ENCODE measurements at places on chromosomes 5 and 9. TPM values are rescaled to one million over a fixed set of nuclear protein-coding genes. Genes with fewer than 3 reads are reported as not detected.
A peak's percentile ranks its signal among the peaks of the same experiment; 100 is the strongest.

DNA sequence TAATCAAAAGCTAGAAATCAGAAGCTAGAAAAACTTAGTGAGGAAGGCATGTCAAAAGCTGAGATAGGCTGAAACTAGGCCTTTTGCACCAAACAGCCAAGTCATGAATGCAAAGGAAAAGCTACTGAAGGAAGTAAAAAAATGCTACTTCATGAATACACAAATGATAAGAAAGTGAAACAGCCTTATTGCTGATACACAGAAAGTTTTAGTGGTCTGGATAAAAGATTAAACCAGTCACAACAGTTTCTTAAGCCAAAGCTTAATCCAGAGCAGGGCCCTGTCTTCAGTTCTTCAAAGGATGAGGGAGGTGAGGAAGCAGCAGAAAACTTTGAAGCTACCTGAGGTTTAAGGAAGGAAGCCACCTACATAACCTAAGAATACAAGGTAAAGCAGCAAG is 102.5 kb upstream of the SH3GL2 start:
- DNase-seq = no peak

DNA sequence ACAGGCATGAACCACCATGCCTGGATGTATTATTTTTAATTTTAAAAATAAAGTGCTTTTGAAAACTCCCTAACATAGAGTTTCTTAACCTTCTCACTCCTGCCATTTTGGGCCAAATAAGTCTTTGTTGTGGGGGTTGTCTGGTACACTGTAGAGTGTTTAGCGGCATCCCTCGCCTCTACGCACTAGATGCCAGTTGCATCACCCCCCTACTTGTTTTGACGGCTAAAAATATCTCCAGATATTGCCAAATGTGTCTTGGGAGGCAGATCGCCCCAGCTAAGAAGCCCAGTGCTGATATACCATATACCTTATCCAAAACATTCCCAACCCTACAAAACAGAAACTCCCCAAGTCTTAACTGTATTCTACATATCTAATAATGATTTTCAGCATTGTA is 54.6 kb downstream of the SCAI start:
- no peak for DNase-seq

- peak; percentile 1 for DNase-seq
These were observed 933.8 kb upstream of the DMAC1 start for GRCh38 chr9:8733131-8733954.

DNA sequence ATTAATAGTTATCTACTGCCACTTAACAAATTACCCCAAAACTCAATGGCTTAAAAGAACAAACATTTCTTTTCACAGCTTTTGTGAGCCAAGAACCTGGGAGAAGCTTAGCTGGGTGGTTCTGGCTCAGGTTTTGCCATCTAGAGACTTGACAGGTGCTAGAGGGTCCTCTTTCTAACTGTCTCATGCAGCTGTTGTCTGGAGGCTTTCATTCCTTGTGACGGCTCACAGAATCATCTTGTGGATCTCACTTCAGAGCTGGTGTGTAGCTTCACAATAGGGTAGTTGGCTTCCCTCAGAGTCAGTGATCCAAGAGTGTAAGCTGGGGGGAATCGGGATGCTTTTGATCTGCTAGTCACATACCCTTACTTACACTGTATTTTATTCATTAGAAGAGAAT is 81.2 kb upstream of the APC start:
- no peak for DNase-seq

DNA sequence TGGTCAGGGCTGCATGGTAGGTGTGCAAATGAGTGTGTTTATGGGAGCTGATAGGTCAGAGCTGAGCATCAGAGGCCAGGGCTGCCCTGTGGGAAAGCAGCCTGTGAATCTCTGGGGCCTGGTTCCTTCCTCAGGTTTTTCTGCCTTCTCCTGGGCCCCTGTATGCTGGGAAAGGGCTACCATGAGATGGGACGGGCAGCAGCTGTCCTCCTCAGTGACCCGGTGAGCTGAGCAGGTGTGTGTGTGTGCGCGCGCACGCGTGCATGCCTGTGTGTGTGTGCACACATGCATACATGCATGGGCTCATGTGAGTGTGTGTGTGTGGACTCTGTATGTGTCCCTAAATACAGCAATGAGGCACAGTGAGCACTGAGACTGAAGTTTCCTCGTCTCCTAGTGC is 2.3 kb downstream of the SLC4A9 start:
- DNase-seq = no peak

GRCh38 chr9:91761362-91761761 is 188.7 kb downstream of the ROR2 start:
- no peak for DNase-seq

DNA sequence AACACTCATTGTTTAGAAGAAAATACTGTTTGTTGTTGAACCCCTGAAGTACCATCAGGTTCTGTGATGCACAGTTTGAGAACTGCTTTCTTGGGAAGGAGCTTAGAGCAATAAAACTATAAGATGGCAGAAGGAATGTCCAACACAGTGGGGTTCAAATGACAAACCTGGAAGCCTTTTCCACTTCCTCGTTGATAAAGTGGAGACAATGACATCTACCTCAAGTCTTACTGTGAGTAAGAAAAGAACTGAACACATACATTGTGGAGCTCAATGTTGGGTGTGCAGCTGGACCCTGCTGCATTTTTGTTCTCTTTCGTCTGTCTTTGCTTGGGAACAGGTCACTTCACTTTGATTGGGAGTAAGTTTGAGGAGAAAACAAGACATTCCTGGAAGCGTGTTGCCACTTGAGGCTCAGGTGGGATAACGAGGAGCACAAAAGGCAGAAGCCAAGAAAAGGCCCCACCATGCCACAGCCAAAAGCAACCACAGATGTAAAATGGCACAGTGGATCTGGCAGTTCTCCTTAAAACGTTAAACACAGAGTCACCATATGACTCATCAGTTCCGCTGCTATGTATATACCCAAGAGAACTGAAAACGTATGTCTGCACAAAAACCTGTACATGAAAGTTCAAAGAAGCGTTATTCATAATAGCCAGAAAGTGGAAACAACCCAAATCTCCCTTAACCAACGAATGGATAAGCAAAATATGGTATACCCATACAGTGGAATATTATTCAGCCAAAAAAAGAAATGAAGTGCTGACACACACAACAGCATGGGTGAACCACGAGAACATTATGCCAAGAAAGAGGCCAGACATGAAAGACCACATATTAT is 42.9 kb upstream of the SUB1 start:
- peak; percentile 13 for DNase-seq

DNA sequence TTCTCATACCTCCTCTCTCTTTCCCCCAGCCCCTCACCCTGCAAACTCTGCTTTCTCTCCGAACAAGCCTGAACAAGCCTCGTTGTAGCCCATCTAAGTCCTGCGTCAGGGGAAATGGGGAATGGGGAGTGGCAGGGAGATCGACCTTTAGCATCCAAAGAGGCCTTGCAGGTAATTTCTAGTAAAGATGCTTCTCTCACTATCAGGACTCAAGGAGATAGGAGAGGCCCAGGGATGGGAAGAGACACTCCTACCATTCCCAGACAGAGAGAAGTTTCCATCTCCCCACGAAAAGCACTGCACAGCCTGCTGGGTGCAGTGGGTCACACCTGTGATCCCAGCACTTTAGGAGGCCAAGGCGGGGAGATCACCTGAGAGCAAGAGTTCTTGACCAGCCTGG is 44.4 kb upstream of the CTNNA1 start:
- no peak for DNase-seq

- no peak for DNase-seq
These were observed 11.2 kb downstream of the AK8 start for GRCh38 chr9:132866898-132867297.

GRCh38 chr5:107424491-107424890 is 246.2 kb downstream of the EFNA5 start:
- DNase-seq = no peak

- DNase-seq = no peak
These were observed 95.5 kb downstream of the LMX1B start for GRCh38 chr9:126709241-126709640.

GRCh38 chr5:160466116-160466515 is 44.5 kb downstream of the PTTG1 start:
- no peak for DNase-seq

DNA sequence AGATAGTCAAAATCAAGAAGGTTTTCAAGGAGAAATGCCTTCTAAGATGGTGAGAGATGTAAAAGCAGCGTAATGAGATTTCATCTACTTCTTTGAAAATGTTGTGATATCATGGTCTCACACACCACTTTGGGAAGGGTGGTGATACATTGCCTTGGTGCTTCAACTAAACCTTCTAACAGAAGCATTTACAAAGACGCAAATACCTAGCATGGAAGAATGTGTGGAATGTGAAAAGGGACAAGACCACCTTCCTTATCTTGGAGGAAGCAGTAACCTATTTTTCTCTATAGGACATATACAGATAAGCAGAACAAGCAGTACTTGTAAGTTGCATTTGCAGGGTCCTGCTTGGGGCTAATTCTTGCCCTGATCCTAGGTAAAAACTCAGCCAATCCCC is 38.8 kb downstream of the PCA3 start:
- no peak for DNase-seq

DNA sequence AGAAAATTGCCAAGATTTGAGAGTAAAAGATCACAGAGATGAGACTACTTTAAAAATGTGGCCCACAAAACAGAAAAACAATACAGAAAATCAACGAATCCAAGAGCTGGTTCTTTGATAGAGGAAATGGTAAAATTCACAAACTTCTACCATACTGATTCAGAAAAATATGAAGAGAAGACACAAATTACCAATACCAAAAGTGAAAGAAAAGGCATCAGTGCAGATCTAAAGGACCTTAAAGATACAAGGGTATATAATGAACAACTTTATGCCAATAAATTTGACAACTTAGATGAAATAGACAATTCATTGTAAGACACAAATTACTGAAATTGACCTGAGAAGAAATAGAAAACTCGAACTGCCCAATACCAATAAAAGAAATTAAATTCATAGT is 24.4 kb upstream of the SLC1A1 start:
- DNase-seq = no peak

GRCh38 chr9:121607434-121608167 is 43.8 kb upstream of the DAB2IP start:
- DNase-seq = no peak

- DNase-seq = no peak
These were observed 80.8 kb upstream of the IER5L start for GRCh38 chr9:129258823-129259301.

GRCh38 chr5:74028976-74029375 is 403.0 kb downstream of the ARHGEF28 start:
- no peak for DNase-seq

- DNase-seq = no peak
These were observed 305.6 kb downstream of the DOCK8 start for GRCh38 chr9:520302-520701.

- no peak for DNase-seq
These were observed 23.5 kb upstream of the TMEM174 start for GRCh38 chr5:73149540-73149939.

DNA sequence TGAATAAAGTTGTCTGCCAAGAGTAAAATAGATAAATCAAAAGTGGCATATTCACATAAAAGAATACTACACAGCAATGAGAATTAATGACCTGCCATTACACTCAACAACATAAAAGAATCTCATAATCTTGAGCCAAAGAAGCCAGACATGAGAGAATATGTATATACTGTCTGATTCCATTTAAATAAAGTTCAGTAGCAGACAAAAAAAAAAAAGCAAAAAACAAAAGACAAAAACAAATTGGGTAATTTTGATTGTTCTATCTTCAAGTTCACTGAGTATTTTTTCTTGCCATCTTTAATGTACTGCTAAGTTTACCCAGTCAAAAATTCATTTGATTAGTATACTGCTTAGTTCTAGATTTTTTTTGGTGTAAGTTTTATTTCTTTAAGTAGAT is 87.9 kb upstream of the TRPC7 start:
- no peak for DNase-seq

DNA sequence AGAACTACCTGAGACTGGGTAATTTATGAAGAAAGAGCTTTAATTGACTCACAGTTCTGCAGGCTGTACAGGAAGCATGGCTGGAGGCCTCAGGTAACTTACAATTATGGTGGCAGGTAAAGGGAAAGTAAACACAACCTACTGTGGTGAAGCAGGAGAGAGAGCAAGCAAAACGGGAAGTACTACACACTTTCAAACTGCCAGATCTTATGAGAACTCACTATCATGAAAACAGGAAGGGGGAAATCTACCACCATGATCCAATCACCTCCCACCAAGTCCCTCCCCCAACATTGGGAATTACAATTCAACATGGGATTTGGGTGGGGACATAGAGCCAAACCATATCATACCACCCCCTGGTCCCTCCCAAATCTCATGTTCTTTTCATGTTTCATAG is 58.7 kb upstream of the GPR151 start:
- no peak for DNase-seq

GRCh38 chr5:71454913-71455312 is 538 bp upstream of the BDP1 start:
- no peak for DNase-seq

GRCh38 chr9:75471549-75472114 is 383.3 kb downstream of the OSTF1 start:
- DNase-seq = no peak

DNA sequence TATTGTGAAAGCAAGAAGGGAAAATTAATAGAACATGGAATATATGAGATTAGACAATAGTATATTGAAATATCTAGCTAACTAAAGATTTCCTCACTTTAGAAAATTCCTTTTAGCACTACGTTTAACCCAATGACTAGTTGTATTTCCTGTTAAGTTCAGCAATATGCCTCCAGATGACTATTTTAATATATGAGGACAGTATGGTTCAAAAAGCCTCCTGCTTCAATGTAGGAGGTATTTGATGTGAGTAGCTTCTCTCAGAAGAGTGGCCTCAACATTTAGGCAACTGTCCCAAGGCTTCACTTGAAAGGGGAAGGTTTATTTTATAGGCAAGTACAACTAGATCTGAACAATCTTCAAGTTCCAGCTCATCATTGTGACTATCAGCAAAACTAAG is 2.0 kb upstream of the MEF2C start:
- no peak for DNase-seq

- no peak for DNase-seq
These were observed 40.3 kb downstream of the SLC24A2 start for GRCh38 chr9:19748278-19749126.

- peak; percentile 71 for DNase-seq
These were observed 26.2 kb downstream of the WWC1 start for GRCh38 chr5:168317521-168318147.

DNA sequence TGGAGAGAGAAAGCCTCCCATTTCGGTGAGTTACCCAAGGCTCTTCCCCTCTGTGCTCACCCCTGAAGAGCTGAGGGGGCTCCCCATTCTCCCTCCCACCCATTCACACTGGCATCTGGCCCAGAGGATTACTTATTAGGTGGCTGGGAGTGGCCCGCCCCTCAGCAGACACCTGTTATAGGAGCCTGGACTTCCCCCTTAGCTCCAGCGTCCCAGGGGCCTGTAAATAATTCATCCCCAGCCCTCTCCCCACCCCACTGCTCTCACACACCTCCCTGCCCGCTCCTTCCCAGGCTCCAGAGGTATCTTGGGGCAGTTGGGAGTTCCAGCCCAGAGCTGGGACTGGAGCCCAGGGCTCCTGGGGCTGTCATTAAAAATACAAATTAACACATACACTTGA is 11.6 kb upstream of the SLC6A7 start:
- no peak for DNase-seq

The FOXD4L5 gene
- total RNA-seq = not detected

The LHX3 gene
- total RNA-seq = not detected

The PRDM9 gene
- total RNA-seq = not detected

The ADAMTS2 gene
- total RNA-seq = 141 TPM

The SPATA31D4 gene
- not detected for total RNA-seq

The NIPAL4 gene
- not detected for total RNA-seq

The UBE2B gene
- total RNA-seq = 235 TPM

The CNTFR gene
- not detected for total RNA-seq

The FAM221B gene
- total RNA-seq = not detected

The ARHGEF28 gene
- total RNA-seq = 8.0 TPM

The TOPORS gene
- 9.4 TPM for total RNA-seq

The MOB3B gene
- total RNA-seq = not detected

The SMU1 gene
- total RNA-seq = 26.6 TPM
